ENCODE measurements at places on chromosomes 5 and 9.

GRCh38 chr9:134390537-134390936 is 64.3 kb downstream of the RXRA start:
- DNase-seq, result no peak

- no peak for DNase-seq
Measured at GRCh38 chr5:177369645-177370440, 12.1 kb downstream of the RGS14 start.

DNA sequence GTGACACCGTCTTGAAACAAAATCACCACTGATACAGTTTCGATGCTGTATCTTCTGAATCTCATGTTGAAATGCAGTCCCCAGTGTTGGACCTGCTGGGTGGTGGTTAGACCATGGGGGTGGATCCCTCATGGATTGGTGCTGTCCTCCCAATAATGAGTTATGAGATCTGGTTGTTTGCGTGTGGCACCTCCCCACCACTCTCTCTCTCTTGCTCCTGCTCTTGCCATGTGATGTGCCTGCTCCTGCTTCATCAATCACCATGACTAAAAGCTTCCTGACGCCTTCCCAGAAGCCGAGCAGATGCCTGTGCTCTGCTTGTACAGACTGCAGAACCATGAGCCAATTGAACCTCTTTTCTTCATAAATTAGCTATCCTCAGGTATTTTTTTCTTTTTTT is 15.2 kb upstream of the C5orf15 start:
- DNase-seq, result no peak

DNA sequence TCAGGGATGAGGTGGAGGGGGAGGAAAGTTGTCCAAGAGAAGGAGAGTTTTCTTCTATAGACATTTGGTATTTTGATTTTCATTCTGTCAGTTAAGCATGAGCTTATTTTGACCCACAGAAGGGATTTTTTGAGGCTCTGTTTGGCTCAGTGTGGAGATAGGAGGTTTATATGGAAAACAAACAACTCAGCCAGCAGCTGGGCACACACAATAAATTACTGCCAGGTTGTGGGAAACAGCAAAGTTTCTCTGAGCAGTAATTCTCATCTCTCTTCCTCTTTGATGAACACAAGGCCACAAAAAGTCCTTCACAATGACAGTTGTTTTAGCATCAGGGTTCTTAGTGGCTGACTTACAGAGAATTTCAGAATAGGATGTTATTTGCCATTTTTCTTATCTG is 486.1 kb downstream of the KDM4C start:
- DNase-seq, result no peak

- no peak for DNase-seq
Measured at GRCh38 chr5:124806026-124806372, 59.6 kb upstream of the ZNF608 start.
